Immature natural killer cell (primary cell): ENCODE measurements at places on chromosomes 11 and 22. TPM values are rescaled to one million over a fixed set of nuclear protein-coding genes. Genes with fewer than 3 reads are reported as not detected.

Gene BUD13
- 16.0 TPM for polyA plus RNA-seq

Gene IRAG1
- polyA plus RNA-seq, result not detected

Gene RASL10A
- polyA plus RNA-seq, result not detected

Gene LMO1
- polyA plus RNA-seq, result not detected

Gene ARSA
- 7.7 TPM for polyA plus RNA-seq

Gene CNTF
- polyA plus RNA-seq, result 0.46 TPM

Gene ME3
- 1.3 TPM for polyA plus RNA-seq
